ENCODE measurements at places on chromosomes 4 and X.

DNA sequence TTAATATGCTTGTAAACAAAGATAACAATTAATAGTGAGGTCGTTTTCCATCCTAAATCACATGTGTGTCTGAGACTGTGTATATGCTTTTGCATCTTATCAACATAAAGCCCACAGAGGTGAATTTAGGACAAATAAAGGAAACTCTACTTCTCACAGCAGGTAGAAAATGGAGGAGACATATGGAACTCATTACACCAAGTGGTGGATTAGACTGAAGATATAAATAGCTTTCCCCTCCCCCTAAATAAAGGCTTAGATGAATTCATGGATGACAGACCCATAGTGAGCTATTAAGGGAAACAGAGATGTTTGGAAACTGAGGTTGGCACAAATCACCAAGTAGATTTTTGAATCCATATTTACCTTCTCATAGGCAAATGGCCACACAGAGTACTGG lies 79.7 kb downstream of the GRIA3 start:
- DNase-seq: no peak

- no peak for DNase-seq
These were observed 361.8 kb downstream of the PPP3CA start for GRCh38 chr4:100985576-100985975.

DNA sequence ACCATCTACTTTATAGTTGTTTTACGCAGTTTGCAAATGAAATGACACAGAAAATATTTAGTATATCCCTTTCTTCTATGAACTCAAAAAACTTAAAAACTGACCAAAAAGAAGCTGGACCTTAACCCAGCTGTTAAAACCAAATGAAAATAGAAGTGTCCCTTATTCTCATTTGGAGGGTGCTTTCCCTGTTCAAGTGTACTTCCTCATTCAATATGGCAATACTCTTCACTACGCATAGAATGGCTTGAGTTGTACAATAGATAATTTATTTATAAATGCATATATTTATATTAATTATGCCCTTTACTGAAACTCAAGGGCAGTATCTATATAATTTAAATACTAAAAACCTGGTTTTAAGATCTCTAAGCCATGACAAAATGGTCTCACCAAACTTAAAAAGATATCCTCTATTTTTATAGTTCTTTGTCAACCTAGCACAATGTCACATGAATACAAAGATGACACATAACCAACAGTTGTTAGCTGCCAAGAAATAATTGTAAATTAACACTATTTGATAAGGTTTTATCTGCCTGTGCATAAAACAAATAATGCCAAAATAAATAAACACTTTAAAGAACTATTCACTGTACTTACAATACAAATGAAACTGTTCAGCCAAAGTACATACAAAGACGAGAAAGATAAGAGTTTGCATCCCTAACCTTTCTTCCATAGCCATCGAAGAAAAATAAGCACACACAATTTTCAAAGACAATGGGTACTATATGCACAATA lies 25.2 kb downstream of the YTHDC1 start:
- no peak for DNase-seq

GRCh38 chr4:89069481-89069880 lies 12.5 kb upstream of the FAM13A start:
- DNase-seq: peak; percentile 8

DNA sequence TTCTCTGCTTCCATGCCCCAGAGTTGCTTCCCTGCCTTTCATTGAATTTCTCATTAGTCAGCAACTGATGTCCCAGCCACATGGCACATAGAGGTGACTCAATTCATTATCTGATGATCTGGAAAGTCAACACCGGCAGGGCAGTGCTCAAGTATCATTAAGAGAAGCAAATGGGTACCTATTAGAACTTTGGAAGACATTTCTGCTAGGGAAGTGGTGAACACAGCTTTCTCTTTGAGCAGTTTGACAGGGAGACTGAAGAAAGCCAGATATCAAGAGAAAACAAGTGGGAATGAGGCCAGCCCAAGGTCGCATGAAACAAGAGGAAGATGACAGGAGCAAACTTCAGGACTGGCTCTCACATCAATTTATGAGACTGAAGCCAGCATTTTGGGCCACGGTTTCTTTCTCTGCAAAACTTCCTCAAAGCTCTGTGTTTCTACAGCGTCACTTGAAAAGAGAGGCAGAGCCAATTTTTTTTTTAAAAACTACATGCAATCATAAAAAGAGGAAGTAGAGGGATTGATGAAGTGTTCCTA lies 108.3 kb upstream of the RPS6KA3 start:
- peak; percentile 11 for DNase-seq

DNA sequence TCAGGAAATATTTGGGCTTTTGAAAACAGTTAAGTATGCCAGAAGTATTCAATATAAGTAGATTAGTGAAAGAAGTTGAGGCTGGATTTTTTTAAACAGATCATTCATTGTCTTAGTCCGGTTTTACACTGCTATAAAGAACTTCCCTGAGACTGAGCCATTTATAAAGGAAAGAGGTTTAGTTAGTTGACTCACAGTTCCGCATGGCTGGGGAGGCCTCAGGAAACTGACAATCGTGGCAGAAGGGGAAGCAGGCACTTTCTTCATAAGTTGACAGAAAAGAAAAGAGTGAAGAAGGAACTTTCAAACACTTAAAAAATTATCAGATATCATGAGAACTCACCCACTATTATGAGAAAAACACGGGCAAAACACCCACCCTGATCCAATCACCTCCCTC lies 31.1 kb upstream of the CYLC1 start:
- no peak for DNase-seq

DNA sequence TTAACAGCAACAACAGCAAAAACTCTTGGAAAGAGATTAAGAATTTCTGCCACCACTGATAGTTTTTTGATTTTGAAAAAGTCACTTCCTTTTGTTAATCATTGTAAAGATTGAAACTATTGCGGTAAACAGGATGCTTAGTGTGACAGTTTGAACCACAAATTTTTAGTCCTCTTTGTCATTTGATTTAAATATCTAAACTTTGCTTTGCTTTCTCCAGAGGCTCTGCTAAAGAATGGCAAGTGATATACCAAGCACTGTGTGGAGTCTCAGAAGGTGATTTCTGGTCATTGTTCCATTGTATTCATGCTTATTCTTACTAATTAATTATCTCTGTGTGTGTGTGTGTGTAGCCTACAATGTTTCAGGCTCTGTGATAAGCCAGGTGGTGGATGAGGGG lies 155.6 kb downstream of the BMPR1B start:
- DNase-seq: no peak

DNA sequence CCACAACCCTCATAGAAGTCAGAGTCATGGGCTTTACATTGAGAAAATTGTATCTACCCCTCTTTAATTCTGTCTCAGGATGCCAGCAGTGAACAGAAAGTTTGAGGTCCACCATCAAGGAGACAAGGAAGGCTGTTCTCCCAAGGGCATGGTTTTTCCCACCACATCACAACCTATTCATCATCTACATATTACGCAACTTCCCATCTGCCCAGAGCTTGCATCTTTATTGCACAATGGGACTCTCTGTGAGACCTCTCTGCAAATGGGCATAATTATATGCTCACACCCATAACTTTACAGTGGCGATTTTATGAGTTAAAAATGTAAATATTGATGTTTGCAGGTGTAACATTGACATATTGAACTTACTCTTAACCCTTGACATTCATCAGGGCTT lies 38.9 kb downstream of the PAGE2 start:
- DNase-seq: no peak

DNA sequence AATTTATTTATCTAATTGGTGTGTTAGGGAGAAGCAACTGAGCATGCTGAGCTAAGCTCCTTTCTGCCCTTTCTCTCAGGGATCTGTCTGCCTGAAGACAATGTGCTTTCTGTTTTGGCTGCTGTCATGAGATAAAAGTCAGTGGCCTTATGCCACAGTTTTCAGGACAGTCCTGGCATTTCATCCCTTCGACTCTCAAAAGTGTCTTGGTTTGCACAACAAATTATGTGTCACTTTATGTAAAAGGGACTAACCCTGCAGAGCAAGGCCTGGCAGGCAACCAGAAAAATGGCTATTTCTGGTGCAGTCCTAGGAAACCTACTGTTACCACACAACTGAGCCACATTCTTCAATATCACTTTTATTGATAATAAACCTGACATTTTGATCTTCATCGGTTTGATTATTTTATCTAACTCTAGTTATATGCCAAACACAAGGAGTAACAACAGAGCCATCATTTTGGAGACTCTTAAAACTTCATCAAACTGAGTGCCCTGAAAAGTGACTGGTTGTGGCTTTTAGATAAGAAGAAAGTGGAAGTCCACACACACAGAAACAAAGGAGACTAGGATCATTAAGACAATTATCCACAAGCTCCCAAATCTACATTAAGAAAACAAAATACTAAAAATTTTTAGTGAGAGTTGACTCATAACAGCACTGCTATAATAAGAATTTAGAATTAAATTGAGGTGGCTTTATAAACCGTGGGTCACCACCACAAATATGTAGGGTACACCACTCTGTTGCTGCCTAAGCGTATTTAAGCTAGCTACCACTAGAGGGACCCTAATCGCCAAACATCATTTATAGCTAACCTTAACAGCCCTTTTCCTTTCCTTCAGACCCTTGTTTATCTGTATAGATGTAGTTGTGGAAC lies 95.9 kb upstream of the PTPN13 start:
- peak; percentile 32 for DNase-seq

- no peak for DNase-seq
These were observed 80.8 kb downstream of the SLC7A11 start for GRCh38 chr4:138161351-138161750.

DNA sequence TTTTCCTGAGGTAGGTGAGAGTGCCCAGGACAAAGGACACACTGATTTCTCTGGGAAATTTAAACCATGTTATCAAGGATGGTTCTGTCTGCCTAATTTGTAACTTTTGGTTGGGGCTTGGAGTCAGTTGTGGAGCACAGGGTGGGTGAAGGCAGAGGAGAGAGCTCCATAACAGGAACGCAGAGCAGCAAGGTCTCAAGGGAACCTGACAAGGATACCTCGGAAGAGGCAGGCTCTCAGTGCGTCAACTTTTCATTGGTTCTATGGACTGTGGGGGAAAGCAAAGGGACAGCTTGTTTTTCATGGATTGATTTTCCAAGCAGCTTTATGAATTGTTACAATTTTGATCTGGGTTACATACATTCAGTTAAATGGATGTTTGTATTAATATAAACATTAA lies 110.4 kb downstream of the SLIT2 start:
- DNase-seq: no peak

DNA sequence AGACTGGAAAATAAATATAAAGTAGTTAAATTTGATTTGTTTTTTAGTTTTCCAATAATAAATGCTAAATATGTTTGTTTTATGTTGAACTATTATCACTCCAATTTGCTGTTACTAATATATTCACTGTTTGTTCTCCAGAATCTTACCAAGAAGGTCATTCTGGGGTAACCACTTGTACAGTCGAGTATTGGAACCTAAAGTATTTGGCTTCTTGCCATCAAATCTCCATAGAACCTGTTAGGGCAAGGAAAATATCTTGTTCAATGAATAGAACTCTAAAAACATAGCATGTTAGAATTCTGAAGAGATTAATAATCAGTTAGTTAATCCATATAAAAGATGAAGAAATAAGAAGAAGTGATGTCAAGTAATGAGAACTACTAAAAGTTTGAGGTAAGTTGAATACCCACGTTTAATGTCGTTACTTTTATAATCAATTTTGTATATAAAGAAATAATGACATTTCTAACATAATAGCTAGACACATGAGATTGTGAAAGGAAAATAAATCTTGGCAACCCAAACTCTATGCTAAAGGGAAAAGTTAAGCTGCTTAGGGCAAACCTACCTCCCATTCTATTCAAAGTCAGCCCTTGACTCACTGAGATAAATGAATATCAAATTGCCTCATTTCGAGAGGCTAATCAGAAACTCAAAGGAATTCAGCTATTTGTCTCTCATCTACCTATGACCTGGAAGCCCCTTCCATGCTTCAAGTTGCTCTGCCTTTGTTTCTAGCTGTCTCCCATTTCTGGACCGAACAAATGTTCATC lies 15.3 kb downstream of the UGT2B15 start:
- no peak for DNase-seq
